ENCODE measurements at places on chromosomes 1 and 21.

- no peak for DNase-seq
Observed at GRCh38 chr1:61518670-61519400, 206.1 kb downstream of the TM2D1 start.

GRCh38 chr1:151210830-151211229 lies 12.5 kb downstream of the PIP5K1A start:
- no peak for DNase-seq

DNA sequence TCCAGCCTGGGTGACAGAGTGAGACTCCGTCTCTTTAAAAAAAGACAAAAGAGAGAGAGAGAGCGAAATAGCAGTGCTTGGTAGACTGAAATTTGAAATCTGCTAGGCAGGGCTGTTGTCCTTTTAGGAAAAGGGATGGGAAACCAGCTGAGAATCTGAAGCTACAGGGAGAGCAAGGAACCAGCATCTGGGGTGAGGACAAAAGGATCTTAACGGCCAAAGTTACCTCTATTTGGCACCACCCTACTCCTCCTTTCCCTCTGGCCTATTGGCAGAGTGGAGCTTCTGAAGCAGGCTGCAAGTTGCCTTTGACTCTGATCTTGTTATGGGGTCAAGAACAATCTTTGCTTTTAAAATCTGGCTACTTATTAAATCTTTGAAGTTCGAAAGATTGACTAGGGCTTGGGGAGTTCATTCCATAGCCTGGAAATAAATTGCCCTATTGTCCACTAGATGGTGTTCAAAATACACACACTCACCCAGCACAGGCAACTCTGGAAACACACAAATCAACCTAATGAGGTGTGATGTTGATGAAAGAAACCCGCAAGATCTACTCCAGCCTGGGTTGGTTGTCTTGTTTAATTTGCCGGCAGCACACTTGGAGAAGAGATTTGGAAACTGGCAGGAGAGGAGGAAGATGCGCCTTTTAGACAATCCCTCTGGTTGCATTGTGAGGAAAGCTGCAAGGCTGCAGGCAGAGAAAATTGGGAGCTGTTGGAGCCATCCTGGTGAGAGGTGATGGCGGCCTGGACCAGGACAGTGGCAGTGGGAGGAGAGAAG lies 16.5 kb upstream of the PARP1 start:
- peak; percentile 63 for DNase-seq

DNA sequence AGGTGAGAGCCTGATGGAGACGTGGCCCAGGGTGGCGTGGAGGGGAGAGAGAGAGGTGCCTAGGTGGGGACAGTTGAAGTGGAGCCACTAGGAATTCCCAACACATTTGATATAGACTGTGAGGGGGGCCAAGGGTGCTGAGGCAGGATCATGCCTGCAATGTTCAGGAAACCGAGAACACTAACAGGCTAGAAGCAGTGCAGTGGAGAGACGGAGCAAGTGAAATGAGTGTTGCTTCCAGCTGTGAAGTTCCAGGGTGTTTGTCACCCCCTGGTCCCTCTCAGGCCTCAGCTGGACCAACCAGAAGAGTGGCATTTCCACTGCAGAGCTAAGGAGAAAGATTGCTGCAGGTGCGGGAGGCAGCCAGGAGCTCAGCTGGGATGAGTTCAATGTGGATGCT lies 127.1 kb downstream of the RIPK4 start:
- no peak for DNase-seq

DNA sequence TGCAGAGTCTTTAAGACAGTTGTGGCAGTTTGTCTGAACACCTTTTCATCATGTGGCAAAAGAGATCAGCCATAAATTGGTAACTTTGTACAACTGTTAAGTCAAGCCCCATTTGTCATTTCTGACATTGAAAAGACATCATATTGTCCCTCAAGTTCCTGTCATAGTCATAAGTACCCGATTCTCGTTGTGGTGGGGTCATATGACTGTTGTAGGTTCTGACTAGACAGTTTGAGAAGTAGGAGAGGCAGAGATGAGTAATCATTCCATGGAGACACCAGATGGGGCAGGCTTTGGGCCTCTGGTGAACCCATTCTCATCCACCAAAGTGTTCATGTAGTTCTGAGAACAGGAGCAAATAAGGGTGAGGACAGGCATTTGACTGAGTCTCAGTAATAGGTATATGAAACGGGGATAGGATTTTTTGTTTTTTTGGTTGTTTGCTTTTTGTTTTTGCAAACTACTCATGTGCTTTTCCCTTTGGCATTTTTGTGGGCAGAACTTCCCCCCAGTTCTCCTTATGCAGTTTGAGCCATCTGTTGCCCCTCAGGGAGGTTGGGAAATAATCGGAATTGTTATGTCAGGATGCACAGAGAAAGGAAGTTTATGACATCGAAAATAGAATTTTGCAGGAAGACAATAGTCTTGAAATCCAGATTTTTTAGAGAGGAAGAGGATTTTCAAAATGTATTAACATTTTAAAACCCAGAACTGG lies 86.9 kb upstream of the KCNE2 start:
- DNase-seq: peak; percentile 2

DNA sequence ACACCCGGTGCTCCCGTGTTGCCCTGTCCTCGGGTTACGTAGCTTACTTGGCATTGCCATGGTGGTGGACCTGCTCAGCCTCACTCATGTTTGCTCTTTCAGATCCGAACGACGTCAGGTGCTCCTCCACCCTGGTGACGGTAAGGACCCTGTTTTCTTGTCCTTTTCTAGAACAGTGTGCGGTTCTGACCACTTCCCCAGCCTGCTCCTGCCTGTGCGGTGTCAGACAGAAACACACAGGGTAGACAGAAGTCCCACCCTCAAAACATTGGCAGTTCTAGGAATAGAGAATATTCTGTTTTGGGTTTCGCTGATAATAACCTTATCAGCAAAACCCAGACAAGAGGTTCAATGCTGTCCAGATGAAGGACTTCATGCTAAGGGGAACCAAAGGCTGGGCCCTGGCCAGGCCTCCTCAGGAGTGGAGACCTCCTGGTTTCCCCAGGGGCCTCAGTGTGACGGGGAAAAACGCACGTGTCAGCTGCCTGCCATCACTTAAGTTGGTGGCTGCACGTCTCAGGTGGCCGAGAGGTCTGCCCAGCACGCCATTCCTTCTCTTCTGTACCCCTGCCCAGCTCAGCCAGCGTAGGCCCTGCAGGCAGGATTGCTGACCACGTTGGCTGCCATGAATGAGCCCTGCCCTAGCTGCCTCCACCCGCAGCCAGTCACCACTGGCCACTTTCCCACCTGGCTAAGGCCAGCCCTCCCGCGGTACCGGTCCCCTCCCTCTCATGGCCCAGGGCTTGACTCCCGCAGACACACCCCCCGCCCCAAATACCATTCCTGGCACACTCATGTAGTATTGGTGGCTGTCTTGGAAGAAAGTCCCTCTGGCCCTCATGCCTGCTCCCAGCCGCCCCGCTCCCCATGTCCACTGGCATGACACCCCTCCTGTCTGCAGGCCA lies 33.6 kb downstream of the SLC37A1 start:
- DNase-seq: no peak

DNA sequence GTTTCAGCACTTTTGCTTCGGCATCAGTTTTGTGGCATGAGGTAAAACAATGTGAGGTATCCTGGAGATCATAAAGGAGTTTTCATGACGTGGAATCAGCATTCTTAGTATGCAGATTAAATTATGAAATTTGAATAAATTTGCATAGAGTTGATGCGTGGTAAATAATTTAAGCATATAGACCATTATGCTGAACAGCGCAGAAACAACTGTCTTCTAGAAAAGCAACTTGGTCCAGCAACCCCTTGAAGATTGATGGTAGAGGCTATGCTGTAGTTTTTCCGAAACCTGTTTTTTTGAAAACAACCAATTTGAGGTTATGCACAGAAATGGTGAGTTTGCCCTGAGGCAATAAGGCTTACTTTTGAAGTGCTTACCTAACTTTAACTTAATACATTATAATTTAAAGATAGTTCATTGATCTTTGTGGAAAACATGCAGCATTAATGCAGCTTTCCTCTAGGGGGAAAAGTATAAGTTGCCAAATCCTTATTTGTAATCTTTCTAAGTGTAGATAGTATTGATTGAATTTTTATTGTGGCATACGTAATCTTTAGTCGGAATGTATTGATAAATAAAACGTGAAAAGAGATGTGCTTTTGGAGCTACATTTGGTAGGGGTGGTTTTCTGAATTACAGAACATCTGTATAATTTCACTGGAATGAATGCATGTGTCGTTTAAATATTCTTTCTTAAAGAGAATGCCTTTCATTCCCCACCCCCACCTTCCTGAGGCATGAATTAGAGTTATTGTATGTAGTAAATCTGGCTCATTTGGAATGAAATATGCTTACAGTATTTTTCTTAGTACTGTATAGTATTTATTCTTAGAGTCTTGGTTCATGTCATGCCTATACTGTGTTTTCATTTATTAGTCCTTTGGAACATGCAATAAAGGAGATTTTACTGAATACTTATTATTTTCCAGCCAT lies 3.8 kb downstream of the PRDM2 start:
- DNase-seq: no peak

DNA sequence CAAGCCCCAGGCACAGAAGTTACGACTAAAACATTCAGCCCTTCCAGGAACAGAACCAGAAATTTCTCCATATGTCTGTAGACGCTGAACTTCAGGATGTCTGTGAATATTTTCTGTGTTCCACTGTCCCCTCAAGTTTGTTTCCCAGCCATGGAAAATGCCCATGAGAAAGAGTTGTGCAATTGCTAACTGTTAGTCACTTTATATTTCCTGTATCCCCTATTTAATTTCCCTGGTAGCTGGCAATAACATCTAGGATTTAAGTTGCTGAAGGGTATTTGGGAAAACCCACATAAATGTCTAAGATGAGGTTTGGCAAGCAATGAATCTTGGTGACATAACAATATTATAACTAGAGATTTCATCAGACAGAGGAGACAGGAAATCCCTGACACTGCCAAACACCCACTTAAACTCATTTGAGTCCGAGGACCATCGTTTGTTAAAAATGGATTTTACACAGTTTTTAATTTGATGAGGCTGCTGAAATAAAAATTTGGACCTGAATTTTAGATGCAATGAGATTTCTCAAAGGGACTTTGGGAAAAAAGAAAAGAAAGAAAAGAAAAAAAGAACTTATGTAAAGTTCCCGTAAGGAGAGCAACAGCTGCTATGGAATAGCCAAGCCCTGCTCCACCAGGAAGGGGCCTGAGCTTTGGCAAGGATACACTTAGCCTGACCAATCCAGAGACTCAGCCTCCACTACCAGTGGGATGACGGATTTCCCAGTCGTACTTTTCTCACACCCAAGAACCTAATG lies 21.8 kb upstream of the ERRFI1 start:
- DNase-seq: peak; percentile 43

DNA sequence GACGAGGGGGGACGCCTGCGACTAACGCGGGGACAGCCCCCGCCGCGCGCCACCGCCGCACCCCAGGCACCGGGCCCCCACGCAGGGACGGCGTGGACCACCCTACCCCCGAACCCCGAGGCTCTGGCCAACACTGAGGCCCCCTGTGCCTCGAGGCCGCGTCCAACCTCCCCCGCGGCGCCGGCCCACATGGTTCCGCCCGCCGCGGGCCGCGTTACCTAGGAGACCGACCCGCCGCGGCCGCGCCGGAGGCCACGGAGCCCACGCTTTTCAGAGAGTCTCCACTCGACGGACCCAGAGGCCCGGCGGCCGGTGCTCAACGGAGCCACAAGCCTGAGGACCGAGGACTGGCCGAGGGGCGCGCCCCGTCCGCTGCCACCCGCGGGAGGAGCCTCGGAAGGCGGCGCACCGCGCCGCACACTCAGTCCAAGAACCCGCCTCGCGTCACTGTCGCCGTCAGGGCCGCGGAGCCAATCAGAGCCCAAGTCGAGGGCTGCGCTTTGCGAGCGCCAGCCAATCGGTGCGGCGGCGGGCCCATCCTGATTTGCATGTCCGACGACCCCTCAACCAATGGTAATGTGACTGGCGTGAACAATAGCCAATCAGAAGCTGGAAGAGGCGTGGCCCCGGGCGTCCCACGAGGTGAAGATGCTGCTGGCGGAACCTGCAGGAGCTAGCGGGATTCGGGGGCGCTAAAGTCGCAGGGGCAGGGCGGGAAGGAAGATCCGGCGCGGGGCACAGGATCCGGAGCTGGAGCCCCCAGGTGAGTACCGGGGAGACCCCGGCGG lies at the start of gene NPHP4:
Gene NPHP4, minus strand, starts transcription at position 400 of the 788 bp plus-strand sequence. CDS start 6,136 bp downstream, outside the sequence.
- peak; percentile 100 for DNase-seq

DNA sequence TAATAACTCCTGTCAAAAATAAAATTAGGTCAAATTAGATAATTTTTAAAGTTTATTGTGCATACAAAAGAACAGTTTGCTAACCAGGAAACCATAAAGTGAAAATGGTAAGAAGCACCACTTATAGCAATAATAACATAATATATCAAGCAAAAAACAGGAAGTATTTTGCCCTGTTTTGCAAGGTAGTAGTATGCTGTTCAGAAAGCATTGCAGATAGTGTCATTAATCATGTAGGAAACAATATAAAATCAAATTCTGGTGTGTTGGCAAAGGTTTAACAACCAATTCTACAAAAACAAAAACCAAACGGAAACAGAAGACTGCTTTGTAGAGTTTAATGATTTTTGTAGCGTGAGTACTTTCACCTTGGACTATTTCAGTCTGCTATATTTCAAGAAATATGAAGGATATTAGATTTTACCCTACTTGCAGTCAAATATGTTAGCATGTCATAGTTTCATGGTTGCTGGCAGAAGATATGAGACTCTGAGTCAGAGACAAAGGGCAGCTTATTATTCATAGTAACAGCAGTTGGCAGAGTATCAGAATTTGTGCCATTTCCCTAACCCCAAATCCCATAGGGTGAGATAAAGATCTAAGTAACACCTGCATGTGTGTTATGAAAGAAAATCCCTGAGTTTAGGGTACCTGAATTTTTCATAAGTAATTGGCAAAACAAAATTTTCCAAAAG lies 729.0 kb upstream of the BRINP3 start:
- no peak for DNase-seq

DNA sequence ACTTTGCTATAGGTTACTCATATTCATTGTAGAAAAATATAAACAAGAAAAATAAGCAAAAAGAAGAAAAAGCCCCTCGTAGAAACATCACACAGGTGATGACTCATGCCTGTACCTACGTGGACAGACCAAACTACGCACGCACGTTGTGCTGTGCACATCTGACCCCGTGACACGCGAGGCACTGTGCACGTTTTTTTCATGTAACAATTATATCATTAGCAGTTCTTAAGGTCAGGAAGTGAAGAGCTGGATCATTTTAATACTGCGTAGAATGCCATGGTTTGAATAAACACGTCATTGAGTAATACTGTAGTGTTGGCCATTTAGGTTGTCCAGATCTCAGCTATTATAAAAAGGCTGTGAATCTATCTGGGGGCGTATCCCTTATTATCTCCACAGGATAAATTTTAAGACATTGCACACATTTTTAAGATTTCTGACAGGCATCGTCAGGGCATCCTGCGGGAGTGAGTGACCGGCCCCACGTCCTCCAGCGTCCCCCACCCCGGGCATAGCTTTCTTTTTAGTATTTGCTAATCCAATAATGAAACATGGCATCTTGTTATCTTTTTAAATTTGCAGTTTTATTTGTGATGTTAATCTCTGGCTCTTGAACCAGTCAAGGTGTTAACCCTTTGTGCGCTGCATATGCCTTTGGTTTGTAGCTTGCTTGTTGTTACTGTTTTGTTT lies 23.4 kb upstream of the ADARB1 start:
- DNase-seq: no peak

GRCh38 chr1:228394571-228395394 lies 11.9 kb downstream of the TRIM11 start:
- no peak for DNase-seq

All from NB4 (cell line).